GM12892 (cell line): ENCODE measurements at places on chromosomes 6 and 20.

DNA sequence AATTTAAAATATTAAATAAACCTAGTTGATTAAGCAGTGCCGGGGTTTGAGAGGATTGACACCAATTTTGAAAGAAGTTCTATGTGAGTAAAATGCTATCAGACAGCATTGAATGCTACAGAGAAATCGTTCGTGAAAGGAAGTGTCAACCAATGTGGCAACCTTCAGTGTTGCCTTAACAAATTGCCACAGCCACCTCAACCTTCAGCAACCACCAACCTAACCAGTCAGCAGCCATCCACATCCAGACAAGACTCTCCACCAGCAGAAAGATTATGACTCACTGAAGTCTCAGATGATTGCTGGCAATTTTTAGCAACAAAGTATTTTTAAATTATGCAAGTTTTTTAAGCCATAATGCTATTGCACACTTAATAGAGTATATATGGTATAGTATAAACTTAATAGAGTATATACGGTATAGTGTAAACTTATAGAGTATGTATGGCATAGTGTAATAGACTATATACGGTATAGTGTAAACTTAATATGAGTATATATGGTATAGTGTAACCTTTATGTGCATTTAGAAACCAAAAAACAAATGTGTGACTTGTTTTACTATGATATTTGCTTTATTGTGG lies 65.3 kb upstream of the ID4 start:
- no peak for DNase-seq

DNA sequence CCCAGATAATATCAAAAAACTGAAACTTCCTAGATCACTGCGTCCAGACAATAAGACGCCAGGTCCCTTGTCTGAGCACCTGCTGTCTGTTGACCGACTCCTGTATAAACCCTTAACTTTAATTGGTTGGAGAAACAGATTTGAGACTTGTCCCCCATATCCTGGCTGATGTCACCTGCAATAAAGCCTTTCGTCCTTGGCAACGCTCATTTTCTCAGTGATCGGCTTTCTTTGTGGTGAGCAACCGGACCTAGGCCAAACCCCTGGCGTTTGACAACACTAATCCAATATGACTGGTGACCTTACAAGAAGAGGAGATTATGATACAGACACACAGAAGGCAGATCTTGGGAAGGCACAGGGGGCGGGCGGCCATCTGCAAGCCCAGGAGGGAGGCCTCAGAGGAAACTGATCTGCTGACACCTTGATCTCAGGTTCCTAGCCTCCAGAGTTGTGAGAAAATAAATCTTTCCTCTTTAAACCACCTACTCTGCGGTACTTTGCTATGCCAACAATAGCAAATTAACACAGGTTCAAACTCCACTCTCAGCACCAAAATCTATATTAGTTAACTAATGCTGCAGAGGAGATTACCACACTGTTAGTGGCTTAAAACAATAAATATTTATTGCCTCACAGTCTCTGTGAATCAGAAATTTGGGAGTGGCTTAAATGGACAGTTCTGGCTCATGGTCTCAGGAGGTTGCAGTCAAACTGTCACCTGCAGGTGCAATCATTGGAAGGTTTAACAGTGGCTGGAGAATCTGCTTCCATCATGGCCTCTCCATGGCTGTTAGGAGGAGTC lies 178.7 kb downstream of the OTOR start:
- no peak for DNase-seq

DNA sequence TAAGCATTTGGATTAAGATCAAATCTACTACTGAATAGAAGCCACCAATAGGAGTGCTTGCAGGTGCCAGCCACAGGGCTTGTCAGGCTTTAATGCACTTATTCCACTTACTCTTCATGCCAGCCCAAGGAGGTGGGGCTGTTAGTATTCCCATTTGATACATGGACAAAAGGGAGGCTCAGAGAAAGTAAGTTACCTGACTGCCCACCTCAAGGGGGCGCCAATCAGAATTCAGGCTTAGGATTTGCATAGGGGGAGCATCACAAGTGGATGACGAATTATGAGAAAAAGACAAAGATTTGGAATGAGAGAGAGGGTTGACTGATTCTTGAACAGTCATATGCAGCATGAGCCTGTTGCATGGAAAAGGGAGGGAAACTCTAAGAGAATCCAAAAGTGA lies 188.4 kb upstream of the TSHZ2 start:
- no peak for DNase-seq

GRCh38 chr6:118761645-118762044 lies 110.3 kb upstream of the CEP85L start:
- DNase-seq: no peak

GRCh38 chr6:93418033-93418407 lies 1.3 kb downstream of the EPHA7 start:
- DNase-seq: no peak

GRCh38 chr6:87682310-87682709 lies 19.7 kb downstream of the AKIRIN2 start:
- no peak for DNase-seq

GRCh38 chr20:47559141-47559540 lies 57.5 kb downstream of the NCOA3 start:
- DNase-seq: no peak

DNA sequence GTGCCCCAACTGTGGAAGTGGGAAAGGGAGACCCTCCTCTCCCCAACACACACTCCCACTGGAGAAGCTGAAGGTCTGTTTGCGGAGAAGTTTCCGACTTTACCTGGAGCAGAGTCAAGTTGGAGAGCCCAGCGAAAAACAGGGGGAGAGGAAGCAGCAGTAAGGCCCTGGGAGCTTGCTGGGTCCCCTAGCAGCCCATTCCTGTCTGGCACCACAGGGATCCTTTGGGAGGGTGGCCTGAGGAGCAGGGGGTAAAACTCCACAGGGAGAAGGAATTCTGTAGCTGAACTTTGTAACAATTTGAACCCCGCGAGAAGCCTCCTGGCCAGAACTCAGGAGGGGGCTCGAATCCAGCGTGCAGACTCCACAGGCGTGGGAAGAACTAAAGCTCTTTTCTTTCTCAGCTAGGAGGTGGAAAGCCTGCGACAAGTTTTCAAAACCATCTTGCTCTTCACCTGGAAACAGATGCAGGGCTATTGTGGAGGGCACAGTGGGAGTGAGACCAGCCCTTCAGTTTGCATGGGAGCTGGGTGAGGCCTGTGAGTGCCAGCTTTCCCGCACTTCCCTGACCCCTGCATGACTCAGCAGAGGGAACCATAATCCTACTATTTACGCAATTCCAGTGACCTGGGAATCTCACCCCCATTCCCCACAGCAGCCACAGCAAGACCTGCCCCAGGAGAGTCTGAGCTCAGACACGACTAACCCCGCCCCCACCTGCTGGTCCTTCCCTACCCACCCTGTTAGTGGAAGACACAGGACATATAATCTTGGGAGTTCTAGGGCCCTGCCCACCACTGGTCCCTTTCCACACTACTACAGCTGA lies 25.8 kb downstream of the SERPINB9 start:
- no peak for DNase-seq

DNA sequence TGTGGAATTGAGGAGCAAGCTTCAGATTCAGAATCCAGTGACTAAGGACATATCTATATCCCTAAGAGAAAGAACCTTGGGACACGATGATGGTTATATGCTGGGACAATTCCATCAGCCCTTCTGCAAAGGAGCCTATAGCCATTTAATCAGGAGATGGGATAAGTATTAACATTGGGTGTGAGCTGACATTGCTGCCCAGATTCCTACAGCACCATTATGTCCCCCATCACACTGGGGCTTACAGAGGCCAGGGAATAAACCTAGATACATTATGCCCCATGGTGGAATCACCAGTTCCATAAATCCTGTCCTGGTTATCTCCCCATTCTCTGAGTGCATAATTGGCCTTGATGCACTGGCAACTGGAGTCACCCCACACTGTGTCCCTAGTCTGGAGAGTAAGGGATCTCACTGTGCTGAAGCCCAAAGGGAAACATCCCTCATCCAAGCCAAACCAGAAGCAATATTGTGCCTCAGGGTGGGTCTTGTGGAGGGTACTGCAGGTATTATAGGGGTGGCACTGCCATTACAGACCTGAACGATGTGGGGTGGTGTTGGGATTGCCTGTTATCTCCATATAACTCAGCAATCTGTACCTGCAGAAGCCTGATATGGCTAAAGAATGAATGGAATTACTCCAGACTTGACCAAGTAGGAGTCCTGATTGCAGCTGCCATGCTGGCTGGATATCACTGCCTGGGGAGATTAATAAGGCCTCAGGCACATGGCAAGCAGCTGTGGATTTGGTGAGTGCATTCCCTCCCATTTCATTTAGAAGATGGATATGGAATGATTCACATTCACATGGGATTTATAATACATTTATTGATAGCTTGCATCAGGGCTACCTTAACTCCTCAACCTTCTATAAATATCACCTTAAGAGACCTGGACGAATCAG lies 5.0 kb downstream of the HLA-A start:
- DNase-seq: no peak

DNA sequence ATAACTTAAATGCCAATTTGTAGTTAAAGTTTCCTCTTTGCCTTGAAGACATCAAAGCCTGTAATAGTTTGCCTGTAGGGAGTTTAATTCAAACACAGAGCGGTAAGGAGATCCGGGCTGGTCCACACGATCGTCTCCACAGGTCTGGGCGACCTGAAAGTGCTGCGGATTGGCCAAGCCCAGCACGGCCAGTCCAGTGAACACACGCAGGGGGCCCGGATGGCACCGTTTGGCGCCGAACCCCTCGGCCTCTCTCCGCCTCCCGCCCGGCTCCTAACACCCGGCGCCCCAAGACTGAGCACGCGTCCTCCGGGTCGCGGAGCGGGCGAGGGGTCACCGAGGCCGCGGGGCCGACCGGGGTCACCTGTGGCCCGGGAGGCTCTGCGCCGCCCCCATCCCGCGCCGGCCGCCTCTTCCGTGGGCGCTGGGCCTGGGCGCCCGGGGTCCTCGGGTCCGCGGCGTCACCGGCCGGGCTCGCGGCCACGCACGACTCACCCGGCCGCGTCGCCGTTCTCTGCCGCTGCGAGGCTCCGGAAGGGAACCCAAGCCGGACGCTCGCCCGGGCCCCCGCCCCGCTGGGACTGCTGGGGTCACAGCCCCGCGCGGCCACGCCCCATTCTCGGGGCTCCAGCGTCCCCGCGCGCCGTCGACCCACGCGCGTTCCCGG lies 481 bp downstream of the SERPINB6 start:
- DNase-seq: peak; percentile 37

DNA sequence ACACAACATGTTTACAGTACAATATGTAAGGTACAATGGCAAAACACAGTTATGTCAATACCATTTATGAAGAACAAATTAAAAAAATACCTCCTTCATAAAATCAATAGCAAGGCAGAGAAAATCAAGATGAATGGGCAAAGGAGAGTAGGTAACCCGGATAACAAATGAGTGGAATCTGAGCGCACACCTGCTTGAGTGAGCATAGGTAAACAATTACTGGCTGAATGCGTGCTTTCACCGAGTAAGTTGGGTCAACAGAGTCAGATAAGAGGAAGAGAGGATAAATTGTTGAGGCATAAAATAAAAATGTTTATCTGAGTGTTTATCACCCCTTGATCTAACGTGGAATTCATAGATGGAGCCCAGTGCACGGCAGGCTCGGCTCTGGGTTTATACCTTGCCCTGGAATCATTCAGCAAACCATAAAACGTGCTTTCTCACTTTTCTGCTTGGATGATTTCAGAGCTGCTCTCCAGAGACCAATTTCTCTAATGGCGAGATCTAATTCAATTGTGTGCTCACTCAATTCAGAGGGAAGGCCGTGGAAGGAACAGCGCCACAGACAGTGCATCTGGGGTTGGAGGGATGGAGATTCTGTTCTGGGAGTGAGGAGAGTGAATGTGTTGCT lies 224.8 kb upstream of the MAP3K7 start:
- no peak for DNase-seq

GRCh38 chr6:16477367-16478149 lies 239.2 kb downstream of the GMPR start:
- DNase-seq: no peak

DNA sequence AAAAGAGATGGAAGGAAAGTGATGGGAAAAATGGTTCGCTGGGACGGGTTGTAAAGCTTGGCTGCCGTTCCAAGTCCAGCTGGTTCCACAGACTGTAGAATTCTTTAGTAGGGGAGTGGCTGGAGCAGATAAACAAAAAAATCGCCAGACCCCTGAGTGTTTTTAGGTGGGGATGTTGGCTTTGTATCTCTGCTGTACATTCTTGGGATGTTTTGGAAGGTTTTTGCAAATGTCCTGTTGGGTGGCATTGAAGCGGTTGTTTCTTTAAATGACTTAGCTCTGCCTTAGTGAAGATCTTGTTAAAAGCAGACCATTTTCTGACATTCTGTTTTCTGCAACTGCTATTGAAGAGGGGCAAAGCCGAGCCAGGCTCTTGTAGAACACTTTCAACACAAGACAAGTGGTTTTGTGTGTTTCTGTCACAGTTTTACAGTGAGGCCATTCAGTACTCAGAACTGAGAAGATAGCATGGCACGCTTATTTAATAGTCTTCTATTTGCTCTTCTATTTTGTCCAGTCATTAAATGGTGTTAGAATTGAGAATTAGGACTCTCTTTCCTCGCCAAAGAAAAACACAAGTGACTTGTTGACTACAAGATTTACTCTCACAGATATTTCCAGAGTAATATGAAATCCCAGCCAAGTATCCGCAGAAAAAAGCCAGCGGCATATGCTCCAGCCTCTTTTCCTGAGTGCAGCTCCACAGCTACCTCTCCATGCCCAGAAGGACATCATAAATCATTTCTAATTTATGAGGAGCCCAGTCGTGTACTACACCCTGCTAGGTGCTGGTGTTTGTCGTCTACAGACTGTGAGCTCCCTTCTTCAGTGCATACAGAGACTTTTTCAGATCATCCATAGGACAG lies 65.8 kb downstream of the PHACTR2 start:
- DNase-seq: no peak

- DNase-seq: no peak
These were observed 126.5 kb downstream of the TSHZ2 start for GRCh38 chr20:53098621-53099020.

- DNase-seq: no peak
These were observed 354.1 kb upstream of the ARID1B start for GRCh38 chr6:156423075-156423474.

DNA sequence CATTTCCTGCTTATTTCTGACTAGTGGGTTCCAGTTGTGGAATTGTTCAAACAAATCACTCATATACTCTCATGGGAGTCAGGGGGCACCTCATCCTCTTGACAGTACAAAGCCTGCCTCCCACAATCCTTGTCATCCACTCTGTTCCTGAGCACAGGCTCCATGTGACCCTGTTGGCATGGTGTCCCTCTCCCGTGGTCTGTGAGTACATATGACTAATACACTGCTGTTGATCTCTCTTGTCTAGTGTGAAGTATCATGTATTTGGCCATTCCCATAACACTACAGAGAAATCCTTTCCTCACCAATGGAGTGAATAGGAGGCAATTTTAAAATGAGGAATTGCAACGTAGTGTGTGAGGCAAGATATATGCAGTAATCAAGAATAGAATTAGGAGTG lies 185.3 kb downstream of the OGFRL1 start:
- DNase-seq: no peak

GRCh38 chr6:94227741-94228140 lies 808.4 kb upstream of the EPHA7 start:
- no peak for DNase-seq

GRCh38 chr20:23132930-23133559 lies 46.9 kb upstream of the CD93 start:
- DNase-seq: no peak

GRCh38 chr6:34414999-34415858 lies 10.6 kb downstream of the RPS10 start:
- DNase-seq: no peak

GRCh38 chr6:118277631-118278030 lies 270.5 kb upstream of the PLN start:
- no peak for DNase-seq
